ENCODE measurements at places on chromosomes 2 and 18. TPM values are rescaled to one million over a fixed set of nuclear protein-coding genes. Genes with fewer than 3 reads are reported as not detected.

The MC5R gene
- total RNA-seq, result not detected

The PKDCC gene
- 2.4 TPM for total RNA-seq

The EFHD1 gene
- total RNA-seq, result 26.9 TPM

The LBH gene
- total RNA-seq, result 22.7 TPM

The PLGLB2 gene
- total RNA-seq, result 1.3 TPM

The NTSR2 gene
- not detected for total RNA-seq

The CCBE1 gene
- 8.7 TPM for total RNA-seq

The CAVIN2 gene
- total RNA-seq, result 4.3 TPM

The MAP3K19 gene
- not detected for total RNA-seq

The LAMA1 gene
- 4.3 TPM for total RNA-seq

The ZNF396 gene
- 6.0 TPM for total RNA-seq

The CAPN14 gene
- 0.20 TPM for total RNA-seq

The MOGAT1 gene
- total RNA-seq, result not detected

The LONRF2 gene
- 0.17 TPM for total RNA-seq

The GULP1 gene
- total RNA-seq, result 159 TPM

The DSG1 gene
- not detected for total RNA-seq

The PROC gene
- 0.25 TPM for total RNA-seq

The ZCCHC2 gene
- 11.7 TPM for total RNA-seq

The LINC00305 gene
- total RNA-seq, result not detected

The ONECUT2 gene
- total RNA-seq, result under 0.01 TPM

The TUBA3D gene
- total RNA-seq, result not detected

The CROCC2 gene
- under 0.01 TPM for total RNA-seq

The TNFAIP6 gene
- total RNA-seq, result 9.4 TPM

The FASTKD1 gene
- total RNA-seq, result 40.1 TPM

The CCDC141 gene
- total RNA-seq, result 0.05 TPM

The LGALSL gene
- 4.6 TPM for total RNA-seq

The COL6A3 gene
- 3.6 TPM for total RNA-seq

The TMBIM1 gene
- 404 TPM for total RNA-seq

The SRD5A2 gene
- total RNA-seq, result 0.20 TPM

The GRB14 gene
- 22.1 TPM for total RNA-seq

The SAG gene
- not detected for total RNA-seq

The CNTNAP5 gene
- total RNA-seq, result 0.20 TPM

The CSRNP3 gene
- total RNA-seq, result 4.2 TPM

The MOB4 gene
- total RNA-seq, result 42.6 TPM

The SLC5A7 gene
- total RNA-seq, result not detected

The ASPRV1 gene
- 0.20 TPM for total RNA-seq

The CHRND gene
- total RNA-seq, result not detected

The CD226 gene
- 0.25 TPM for total RNA-seq

The MLPH gene
- 24.6 TPM for total RNA-seq
